ENCODE measurements at places on chromosomes 1 and 21. TPM values are rescaled to one million over a fixed set of nuclear protein-coding genes. Genes with fewer than 3 reads are reported as not detected.
A peak's percentile ranks its signal among the peaks of the same experiment; 100 is the strongest.

CPTP gene
- total RNA-seq = 24.9 TPM

TGFB2 gene
- 13.5 TPM for total RNA-seq

DNA sequence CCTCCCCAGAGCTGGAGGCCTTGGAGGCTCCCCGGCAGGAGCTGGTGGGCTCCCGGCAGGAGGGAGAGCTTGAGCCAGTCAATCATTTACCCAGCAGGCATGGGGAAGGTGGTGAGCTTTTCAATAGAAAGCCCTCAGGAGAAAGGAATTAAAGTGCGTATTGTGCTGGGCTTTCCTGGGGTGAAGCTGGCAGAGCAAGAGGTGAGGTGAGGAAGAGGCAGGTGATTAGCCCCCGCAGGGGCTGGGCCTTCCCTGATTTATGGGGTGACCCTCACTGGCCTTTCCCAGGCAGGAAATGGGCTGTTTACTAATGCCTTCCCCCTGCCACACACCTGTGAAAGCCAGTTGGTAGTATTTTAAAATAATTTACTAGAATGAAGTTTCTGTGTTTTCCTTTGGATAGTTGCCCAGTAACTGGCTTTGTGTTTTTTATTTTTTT is 25.8 kb downstream of the CLDN14 start:
- no peaks in the 10 kb centered on the region for H3K27me3 ChIP-seq
- H3K36me3 ChIP-seq = no peaks in the 10 kb centered on the region
- H3K4me3 ChIP-seq = no peak overlapping the region

DNA sequence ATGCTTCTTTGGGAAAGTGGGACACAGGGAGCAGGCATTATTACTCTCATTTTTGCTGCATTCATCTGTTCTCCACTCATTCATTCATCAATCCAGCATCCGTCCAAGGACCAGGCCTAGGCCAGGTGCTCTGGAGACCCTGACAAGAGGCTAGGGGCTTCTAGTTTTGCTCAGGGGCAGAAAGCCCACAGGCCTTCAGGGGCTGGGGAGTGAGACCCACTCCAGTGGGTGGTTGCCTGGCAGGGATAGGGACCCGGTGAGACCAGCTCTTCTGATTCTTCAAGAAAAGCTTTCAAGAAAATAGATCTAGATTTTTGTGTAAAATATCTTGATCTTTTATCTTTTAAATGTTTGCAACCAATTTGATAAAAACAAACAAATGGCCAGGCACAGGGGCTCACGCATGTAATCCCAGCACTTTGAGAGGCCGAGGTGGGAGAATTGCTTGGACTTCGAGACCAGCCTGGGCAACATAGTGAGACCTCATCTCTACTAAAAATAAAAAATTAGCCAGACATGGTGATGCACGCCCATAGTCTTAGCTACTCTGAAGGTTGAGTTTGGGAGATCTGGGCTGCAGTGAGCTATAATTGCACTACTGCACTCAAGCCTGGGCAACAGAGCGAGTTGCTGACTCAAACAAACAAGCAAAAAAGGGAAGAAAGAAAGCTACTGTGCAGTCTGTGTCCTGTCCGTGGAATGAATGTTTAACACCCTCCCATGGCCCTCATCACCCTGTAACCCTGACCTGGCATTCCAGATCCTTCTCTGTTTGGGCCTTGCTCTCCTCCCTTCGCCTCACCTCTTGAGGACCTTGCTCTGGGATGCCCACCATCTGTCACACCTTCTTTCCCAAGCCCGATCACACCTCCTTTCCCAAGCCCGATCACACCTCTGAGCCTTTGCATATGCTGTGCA is 17.3 kb upstream of the LRP8 start:
- H3K27ac ChIP-seq = no peak overlapping the region
- DNase-seq = no peak
- no peaks in the 10 kb centered on the region for H3K36me3 ChIP-seq
- no peaks in the 10 kb centered on the region for H3K4me1 ChIP-seq
- no peak overlapping the region for H3K4me3 ChIP-seq
- H3K27me3 ChIP-seq = no peaks in the 10 kb centered on the region

GBP4 gene
- 7.8 TPM for total RNA-seq

DNA sequence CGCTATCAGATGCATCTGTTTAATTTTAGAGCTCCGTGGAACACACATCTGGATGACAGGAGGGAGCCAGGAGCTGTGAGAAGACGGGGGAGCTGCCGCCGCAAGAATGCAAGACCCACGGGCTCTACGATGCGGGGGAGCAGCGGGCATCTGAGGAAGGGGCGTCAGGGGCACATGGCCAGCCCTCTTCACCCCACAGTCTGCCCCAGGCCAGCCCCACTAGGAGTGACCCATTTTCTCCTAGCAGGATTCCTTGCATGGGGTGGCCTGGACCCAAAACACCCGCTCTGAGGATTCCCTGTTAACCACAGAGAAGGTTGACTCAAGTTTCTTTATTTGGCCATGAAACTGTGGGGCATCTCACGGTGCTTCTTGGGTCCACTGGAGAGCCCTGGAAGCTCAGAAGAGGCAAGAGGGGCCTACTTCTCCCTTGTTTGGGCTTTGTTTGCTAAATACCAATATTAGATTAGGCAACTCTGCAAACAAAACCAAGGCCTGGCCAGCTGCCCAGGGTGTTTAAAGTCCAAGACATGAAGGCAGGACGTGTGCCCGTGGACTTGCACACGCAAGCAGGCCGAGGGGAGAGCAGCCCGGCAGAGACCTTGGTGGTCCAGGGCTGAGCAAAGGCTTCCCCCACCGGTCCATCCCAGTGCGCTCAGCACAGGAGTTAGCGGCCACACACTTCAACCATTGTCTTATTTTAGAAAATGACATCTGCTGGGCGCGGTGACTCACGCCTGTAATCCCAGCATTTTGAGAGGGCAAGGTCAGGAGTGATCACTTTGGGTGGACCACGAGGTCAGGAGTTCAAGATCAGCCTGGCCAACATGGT is 89.8 kb downstream of the DHRS3 start:
- peak; percentile 82 for DNase-seq
- H3K4me3 ChIP-seq = no peak overlapping the region
- no peaks in the 10 kb centered on the region for H3K27me3 ChIP-seq
- H3K27ac ChIP-seq = no peak overlapping the region
- H3K4me1 ChIP-seq = peaks cover 24% of the 10 kb centered on the region

ERI3 gene
- 67.2 TPM for total RNA-seq

DNA sequence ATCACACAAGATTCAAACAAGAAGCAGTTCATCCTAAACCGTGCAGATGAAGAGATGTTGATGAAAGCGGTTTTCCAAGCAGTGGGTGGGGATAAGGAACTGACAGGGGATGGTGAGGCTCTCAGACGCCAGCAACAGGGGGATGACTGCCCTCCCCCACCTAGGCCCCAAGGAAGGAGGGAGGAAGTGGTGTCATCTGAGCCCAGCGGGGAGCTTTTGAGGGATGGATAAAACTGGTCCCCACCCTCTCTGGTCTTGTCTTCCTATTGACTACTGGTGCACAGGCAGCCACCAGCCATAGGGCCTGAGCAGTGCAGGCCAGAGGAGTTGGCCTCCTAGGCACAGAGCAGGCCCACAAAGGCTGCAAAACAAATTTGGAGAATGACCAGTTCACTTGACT is 175.5 kb downstream of the HUNK start:
- H3K4me1 ChIP-seq = no peaks in the 10 kb centered on the region
- H3K4me3 ChIP-seq = no peak overlapping the region

DNA sequence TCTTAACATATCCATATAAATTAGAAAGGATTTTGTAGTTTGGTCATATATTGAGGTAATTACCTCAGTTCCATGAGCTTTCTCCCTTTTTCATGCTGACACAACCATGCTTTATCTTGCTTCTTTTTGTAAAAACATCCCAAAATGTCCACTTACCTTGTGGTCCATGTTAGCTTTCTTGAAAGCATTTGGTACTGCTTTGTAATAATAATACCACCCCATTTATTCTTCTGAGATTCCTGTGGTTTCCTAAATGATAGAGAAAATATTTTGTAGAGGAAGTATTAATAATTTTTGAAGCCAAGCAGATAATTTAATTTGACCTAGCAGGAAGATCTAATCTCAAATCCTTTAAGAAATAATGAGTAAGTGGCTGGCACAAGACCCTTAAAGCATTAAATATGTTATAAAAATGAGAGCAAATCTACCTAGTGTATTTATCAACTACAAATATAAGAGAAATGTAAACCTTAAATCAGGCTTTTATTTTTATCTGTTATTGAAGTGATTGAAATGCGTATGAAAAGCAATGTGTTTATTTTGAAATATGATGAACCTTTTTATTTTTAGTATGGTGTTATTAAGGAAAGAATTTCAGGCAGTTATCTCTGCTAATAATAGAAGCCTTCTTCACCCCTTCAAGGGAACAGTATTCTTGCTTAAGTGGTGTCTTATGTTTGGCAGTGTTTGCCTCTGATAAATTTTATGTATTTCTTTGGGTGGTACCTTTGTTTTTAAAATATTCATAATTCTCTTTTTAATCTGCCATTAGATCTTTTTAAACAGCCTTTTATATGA is 9.2 kb downstream of the PRKAA2 start:
- peaks cover 3% of the 10 kb centered on the region for H3K36me3 ChIP-seq
- peak overlapping the region; percentile 25 for H3K27ac ChIP-seq
- no peaks in the 10 kb centered on the region for H3K27me3 ChIP-seq
- H3K4me1 ChIP-seq = peaks cover 6% of the 10 kb centered on the region
- H3K4me3 ChIP-seq = no peak overlapping the region

GRCh38 chr1:244862354-244862698 is 2.0 kb downstream of the HNRNPU start:
- H3K27ac ChIP-seq = peak overlapping the region; percentile 100
- no peaks in the 10 kb centered on the region for H3K27me3 ChIP-seq
- no peaks in the 10 kb centered on the region for H3K4me1 ChIP-seq
- no peak for DNase-seq
- H3K36me3 ChIP-seq = peaks cover 18% of the 10 kb centered on the region
- H3K4me3 ChIP-seq = peak overlapping the region; percentile 95

CFHR4 gene
- 1.8 TPM for total RNA-seq

DNA sequence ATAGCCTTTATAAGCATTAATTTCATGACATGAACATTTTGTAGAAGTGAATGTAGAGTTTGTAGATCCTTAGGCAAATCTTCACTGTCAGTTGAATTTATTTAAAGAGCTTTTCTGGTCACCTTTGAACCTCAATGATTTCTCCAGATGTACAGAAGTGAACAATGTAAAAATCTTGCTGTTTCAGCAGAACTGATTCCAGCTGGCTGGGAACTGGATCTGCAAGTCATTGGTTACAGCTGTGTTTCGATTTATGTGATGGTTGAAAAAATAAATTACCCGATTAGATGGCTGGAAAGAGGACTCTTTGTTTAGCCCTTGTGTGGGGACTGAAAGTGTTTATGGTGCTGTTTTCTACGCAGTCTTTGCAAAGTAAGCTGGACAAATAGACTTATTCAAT is 849.8 kb downstream of the USP25 start:
- H3K36me3 ChIP-seq = no peaks in the 10 kb centered on the region
- no peaks in the 10 kb centered on the region for H3K4me1 ChIP-seq
- no peak for DNase-seq
- H3K27me3 ChIP-seq = no peaks in the 10 kb centered on the region

- no peak overlapping the region for H3K4me3 ChIP-seq
- no peaks in the 10 kb centered on the region for H3K27me3 ChIP-seq
- no peaks in the 10 kb centered on the region for H3K36me3 ChIP-seq
- peaks cover 31% of the 10 kb centered on the region for H3K4me1 ChIP-seq
- no peak for DNase-seq
These were observed 244.0 kb upstream of the DMRTA2 start for GRCh38 chr1:50667272-50667671.

All from tibial nerve (tissue), 4 donors.